ENCODE measurements at places on chromosomes 11 and 22.

GRCh38 chr11:94153320-94153719 lies 24.7 kb downstream of the PANX1 start:
- DNase-seq: no peak

DNA sequence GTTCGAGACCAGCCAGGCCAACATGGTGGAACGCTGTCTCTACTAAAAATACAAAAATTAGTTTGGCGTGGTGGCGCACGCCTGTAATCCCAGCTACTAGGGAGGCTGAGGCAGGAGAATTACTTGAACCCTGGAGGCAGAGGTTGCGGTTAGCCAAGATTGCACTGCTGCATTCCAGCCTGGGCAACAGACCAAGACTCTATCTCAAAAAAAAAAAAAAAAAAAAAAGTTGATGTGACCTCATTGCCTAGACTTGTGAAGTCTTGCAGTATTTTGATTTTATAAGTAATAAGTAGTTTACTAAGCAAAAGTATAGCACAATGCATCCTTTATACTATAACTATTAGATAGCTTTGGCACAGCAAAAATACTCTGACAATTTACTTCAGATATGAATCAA lies 9.9 kb upstream of the CUL5 start:
- DNase-seq: no peak

- DNase-seq: no peak
Observed at GRCh38 chr11:88909500-88909899, 156.3 kb downstream of the GRM5 start.

GRCh38 chr11:2734181-2735052 lies 34.6 kb upstream of the KCNQ1OT1 start:
- no peak for DNase-seq

DNA sequence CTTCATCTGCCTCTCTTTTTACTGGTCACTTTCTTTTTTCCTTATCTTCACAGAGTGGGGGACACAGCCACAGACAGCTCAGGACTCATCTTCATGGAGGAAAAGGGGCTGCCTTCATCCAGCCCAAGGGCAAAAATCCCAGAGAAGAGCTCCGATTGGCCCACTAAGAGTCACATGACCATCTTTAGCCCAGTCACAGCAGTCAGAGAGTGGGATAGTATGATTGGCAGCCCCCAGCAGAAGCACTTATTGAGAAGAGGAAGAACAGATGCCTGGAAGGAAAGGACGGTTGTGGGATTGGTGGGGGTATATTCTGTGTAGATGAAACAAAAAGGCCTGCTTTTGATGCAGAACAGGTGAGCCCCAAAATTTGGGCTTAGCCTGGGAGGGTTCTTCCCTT lies 77.8 kb downstream of the MN1 start:
- no peak for DNase-seq

- no peak for DNase-seq
Observed at GRCh38 chr11:46114961-46115360, 6.3 kb downstream of the PHF21A start.

GRCh38 chr11:19628018-19628417 lies 84.6 kb upstream of the NAV2 start:
- DNase-seq: peak; percentile 97

- DNase-seq: no peak
Observed at GRCh38 chr22:20136603-20136873, 4.9 kb downstream of the ZDHHC8 start.

DNA sequence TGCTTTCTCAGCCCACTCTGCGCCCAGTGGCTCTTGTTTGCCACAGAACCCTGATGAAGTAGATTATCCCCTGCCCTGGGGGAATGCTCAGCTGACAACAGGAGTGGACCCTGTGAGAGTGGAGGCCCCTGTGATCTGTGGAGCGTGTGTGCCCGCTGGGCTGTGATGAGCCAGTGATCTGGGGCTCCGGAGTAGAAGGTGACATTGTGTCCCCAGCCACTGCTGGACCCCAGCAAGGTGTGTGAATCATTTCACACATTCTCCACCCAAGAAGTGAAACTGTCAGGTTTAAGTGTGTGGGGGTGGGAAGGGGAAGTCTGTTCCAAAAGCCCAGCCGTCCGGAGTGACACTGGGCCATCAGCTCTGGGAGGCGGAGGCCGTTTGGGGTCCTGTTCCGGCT lies 33.1 kb upstream of the GRAMD4 start:
- DNase-seq: no peak

DNA sequence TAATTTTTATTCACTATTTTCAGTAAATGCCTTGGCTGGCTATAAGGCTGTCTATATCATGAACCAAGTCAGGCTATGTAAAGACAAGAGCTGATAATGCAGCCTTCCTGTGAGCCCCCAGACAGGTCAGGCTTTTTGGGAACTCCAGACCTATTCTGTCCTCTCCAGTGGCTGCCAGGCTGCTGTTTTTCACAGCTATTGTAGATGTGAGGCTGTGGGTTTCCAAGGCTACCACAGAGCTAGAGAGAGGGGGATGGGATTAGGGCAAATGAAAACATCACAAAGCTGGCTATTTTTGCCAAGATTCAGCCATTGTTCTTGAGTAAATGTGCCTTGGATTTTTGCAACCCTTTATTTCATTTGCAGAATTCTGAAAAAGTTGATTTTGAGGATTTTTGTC lies 55.7 kb upstream of the SORL1-AS1 start:
- no peak for DNase-seq

DNA sequence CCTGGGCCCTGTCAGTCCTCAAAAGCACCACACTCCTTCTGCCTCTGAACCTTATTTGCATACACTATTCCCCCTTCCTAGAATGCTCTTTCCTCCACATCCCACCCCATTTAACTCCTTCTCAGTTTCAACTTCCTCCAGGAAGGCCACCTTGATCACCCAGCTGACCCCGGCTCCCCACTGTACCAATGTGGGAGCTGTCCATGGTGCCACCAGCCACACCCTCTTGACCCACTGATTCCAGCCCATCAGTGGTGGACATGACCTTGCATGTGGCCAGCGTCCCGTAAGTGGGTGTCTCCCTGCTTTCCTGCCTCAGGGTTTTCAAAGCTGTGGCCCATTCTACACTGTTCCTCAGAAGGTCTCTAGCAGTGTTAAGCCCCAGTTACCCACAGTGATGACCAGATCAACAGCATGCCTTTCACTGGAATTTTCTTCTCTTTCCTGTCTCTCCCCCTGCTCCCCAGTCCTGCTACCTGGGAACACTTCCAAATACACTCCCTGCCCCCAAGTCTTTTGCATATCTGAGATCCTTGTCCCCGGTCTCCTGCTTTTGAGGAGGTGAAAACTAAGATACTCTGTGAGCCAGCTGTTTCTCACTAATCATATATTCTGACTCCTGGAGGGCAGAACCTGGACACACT lies 346.6 kb downstream of the MN1 start:
- DNase-seq: no peak

- DNase-seq: peak; percentile 24
Observed at GRCh38 chr11:14908214-14908880, 16.3 kb upstream of the CYP2R1 start.

DNA sequence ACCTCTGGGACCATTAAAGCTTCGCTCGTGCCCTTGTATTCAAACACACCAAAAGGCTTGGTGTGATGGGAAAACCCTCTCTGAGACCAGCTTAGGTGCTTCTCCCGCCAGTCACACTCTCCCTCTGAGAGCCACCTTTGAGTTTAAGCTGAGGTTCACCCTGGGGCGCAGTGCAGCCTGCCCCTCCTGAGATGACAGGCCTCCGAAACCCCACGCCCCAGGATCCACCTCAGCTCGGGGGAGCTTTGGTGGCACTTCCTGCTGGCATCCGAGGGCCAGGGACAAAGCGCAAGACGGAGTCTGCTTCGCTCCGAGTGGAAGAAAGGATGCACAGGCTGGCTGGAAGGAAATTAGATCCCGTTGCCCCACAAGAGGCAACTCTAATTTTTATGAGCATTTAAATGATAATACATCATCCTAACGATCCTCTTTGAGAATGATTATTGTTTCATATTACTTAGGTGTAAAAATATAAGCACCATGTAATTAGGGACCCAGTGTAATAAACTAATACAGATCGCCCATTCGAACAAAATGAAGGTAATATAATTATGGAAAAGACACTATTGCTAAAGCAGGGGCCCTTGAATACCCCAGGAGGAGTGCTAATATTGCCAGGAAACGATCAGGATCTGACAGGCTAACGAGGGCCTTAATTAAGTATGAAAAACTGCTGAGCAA lies 134.7 kb downstream of the CEP164 start:
- DNase-seq: no peak

DNA sequence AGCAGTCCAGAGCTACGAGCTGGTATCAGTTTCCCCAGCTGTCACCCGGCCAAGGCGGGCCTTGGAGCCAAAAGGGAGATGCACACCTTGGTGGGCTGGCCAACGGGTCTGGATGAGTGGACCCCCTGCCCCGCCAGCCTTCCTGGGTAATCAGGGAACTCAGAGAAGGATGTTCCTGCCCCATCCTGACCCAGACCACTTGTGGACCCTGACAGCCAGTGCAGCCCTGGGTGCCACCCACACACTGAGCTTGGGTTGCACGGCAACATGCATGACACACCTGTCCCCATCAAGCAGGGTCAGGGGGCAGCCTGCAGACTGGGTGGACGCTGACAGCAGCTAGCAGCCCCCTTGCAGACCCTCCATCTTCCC lies 8.6 kb downstream of the SLC25A1 start:
- no peak for DNase-seq

GRCh38 chr22:19047993-19048392 lies 74.2 kb downstream of the DGCR2 start:
- no peak for DNase-seq

DNA sequence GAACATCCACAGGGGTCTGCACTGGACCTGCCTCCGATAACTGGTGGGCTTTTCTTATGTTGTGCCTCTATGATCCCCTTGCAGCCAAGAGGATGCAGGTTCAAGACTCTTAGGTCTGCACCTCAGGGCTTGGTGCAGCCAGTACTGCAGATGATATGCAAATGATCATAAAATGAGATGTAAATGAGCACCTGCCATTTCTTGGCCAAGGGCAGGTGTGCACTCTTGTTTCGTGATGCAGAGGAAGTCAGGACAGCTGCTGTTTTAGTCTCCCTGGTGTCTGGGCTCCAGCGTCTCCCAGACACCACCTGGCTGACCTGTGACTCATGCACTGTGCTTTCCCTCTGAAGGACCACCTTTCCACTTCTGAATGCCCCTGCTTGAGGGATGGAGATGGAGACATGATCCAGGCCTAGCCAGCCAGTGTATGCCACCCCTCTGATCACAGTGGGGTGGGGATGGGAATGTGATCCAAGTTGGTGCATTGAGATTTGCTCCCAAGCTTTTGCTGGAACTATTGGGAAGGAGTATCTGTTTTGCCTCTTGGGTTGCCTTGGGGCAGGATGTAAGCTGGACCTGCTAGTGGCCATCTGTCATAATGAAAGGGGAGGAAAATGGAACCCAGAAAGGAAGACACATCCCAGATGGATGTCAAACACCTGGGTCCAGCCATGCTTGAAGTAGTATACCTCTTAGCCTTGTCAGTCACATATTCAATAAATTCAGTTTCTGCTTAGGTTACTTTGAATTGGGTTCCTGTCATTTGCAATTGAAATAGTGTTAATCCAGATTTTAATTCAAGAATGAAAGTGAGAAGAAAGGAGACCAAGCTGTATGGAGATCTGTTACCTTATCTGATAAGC lies 3.3 kb upstream of the KCNJ11 start:
- DNase-seq: no peak

GRCh38 chr11:12841946-12842630 lies 167.0 kb upstream of the RASSF10 start:
- peak; percentile 58 for DNase-seq
